Activated CD8-positive, alpha-beta memory T cell treated with anti-CD3 and anti-CD28 coated beads for 4 hours (primary cell): ENCODE measurements at places on chromosomes 6 and 20.

DNA sequence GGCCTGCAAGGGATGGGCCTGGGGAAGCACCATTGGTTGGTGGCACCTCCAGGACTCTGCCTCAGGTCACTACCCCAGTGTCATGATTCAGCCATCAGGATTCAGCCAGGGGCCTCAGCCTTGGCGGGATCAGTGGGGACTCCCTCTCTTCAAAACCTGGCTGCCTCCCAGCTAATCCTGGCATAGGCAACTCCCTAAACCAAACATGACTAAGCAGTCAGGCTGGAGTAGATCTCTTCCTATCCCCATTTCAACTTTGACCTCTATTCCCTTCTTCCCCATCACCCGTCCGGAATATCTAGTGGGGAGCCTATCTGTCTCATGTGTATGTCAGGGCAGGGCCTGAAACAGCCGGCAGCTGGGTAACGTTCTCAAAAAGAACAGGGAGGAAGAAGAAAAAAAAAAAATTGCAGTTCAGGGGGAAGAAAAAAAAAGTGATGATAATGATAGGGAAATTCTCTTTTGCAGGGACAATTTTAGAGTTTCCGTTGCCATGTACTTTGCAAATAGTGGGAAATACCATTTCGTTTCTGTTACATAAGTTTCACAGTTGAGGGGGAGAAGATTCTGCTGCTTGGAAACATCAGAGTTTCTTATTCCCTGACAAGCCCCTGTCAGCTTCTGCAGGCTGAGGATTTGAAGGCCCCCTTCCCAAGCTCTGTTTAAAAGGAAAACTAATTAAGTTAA, 4.1 kb upstream of the PREX1 start:
- DNase-seq: no peak

GRCh38 chr6:159714404-159714803, 12.9 kb upstream of the WTAP start:
- no peak for DNase-seq

DNA sequence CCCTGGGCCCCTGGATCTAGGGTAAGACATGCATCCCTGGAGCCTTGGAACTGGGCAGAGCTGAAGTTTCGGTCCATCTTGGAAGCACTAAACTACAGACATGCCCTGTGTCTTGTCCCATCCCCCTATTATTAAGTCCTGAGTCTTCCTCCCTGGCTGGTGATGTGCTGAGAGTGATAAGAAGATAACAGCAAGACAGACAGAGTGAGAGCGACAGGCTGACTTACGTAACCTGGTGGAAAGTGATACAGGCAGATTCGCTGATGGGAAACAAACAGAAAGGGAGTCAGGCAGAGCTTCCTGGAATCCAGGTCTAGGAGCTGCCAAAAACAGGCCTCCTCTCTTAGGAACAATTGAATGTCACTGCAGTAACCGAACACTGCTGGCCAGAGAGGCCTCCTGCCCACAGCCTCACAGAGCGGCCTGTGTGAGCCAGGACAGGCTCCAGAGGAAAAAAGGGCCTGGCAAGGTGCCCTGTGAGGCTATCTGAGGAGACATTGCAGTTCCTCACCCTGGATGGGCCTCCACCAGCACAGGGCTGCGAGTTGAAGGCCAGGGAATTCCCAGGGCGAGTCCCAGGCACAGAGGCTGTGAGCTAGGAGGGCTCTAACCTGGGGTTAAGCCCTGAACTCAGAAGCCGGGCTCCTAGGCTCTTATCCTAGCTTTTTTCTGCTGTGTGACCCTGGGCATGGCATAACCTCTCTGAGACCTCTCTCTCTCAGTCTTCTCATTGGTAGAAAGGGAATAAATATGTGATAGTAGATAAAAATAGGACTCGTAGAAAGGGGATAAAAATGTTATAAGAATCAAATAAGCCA, 34.2 kb upstream of the B4GALT5 start:
- no peak for DNase-seq

GRCh38 chr6:106112433-106112832, 26.3 kb downstream of the PRDM1 start:
- DNase-seq: no peak

DNA sequence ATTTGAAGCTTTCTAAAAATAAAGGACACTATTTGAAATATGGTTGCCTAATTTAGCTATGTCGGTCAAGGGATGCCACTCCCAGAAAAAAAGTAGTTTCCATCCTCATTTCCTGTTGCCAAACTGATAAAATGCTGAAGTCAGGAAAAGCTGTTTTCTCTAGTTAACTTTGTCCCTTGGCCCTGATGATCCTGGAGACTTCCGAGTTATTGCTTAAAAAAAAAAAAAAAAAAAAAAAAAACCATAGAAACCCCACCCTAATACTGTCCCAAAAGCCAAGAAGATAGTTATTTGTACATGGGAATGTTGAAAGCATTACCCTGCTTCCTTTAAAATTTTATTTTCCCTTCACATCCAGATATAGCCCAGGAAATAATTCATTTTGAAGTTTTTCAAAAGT, 236.7 kb downstream of the SOD2 start:
- no peak for DNase-seq

DNA sequence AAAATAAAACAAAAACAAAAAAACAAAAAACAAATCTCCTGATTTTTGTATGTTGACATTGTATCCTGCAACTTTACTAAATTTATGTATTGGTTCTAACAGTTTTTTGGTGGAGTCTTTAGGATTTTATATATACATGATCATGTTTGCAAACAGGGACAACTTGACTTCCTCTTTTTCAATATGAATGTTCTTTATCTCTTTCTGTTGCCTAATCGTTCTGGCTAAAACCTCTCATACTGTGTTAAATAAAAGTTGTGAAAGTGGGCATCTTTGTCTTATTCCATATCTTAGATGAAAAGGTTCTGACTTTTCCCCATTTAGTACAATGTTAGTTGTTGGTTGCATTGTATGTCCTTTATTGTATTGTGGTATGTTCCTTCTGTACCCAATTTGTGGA, 261.7 kb upstream of the NOX3 start:
- DNase-seq: no peak

DNA sequence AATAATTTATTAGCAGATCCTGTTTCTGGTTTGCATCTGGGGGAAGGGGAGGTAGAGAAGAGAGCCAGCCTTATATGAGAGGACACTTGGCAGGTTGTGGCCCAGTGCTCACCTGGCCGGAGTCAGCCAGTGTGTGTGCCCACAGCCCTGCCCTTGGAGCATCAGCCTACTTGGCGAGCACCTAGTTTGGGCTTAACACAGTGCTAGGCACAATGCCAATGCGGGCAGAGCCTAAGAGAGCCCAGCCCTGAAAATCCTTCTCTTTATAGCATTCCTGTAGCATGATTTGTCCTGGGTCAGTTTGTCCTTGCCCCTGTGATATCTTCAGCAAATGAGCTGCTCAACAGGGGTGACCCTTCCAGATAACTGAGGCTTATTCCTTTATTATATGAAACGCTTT, 73.0 kb downstream of the SLX4IP start:
- DNase-seq: no peak

GRCh38 chr6:14703586-14703985, 542.3 kb upstream of the JARID2 start:
- no peak for DNase-seq

GRCh38 chr6:12458558-12458957, 168.4 kb downstream of the EDN1 start:
- DNase-seq: no peak

DNA sequence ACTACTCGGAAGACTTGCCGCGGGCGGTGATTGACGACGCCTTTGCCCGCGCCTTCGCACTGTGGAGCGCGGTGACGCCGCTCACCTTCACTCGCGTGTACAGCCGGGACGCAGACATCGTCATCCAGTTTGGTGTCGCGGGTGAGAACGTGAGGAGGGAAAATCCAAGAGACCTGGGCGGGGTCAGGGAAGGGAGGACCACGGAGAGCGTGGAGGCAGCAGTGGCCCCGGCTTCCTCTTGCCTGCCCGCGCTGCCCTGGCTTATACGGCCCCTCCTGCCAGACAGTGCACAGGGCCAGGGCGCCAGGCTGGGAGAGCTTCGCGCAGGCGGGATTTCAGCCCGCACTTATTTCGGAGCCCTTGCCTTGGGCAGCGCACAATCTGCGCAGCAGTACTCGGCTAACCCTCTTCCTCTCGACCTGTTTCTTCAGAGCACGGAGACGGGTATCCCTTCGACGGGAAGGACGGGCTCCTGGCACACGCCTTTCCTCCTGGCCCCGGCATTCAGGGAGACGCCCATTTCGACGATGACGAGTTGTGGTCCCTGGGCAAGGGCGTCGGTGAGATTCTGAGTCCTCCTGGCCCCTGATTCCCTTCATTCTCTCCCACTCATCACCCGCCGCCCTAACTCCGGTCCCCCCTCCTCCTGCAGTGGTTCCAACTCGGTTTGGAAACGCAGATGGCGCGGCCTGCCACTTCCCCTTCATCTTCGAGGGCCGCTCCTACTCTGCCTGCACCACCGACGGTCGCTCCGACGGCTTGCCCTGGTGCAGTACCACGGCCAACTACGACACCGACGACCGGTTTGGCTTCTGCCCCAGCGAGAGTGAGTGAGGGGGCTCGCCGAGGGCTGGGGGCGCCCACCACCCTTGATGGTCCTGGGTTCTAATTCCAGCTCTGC, 2.0 kb downstream of the MMP9 start:
- no peak for DNase-seq

DNA sequence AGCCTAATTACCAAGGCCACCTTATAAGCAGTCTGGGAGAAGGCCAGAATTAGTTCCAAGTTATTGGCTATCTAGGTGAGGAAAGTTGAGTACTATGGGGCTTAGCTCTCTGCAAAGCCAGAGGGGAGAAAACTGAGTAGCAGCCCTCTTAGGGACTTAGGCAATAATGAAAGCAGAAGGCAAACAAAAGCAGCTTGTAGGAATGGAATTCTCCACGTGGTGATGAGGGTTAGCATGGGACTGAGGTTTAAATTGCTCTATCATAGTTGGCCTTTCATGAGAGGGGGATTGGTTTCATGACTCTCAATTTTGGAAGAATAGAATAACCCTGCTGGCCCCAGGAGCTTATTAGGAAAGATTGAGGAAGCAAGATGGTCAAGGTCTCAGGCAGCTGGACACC, 7.0 kb upstream of the UBE2J1 start:
- no peak for DNase-seq

GRCh38 chr6:110410511-110410910, 4.9 kb downstream of the DDO start:
- no peak for DNase-seq
